HEK293T (cell line): ENCODE measurements at places on chromosomes 3 and 15.

DNA sequence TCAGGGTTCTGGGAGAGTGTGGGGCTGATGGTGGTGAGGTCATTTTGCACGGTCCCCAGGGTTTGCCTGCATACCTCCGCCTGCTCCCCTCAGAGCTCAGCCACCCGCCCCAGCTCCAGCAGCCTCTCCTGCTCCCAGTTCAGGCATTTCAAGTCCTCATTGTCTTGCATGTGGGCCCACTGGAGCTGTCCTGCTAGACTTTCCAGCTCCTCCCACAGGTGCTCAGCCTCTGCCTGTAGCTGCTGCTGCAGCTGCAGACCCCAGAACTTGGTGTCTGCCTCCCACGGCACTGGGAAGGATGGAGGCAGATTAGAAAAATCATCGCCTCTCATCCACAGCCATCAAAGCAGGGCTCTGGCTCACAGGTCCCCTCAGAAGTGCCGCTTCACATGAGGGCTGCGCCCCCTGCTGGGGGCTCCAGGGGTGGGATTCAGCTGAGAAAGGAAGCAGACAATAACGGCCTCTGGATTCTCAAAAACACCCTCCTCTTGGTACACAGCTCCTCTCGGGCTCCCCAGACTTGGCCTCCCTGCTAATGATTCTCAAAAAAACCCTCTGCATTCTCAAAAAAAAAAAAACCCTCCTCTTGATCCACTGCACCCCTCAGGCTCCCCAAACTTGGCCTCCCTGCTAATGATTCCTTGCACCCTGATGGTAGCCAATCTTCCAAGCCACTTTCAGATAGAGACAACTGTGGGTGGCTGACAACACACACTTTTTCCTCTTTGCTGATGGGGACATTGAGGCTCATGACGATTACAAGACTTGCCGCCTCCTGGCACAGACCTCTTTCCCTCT is 89.3 kb upstream of the C2CD4B start:
- peak; percentile 59 for DNase-seq

DNA sequence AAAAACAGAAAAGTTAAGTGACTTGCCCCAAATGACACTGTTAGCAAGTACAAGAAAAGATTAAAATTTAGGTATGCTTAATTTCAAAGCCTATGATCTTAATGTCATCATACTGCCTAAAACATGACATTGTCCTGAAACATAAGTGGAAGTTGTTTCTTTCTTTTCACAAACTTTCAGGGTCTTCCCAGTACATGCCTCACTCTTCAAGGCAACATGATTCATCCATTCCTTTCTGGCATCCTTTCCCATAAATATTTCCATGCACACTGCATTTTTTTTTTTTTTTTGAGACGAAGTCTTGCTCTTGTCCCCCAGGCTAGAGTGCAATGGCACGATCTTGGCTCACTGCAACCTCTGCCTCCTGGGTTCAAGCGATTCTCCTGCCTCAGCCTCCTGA is 42.5 kb upstream of the KPNA4 start:
- DNase-seq, result no peak

- DNase-seq, result no peak
Observed at GRCh38 chr3:134722969-134723368, 72.1 kb upstream of the EPHB1 start.

DNA sequence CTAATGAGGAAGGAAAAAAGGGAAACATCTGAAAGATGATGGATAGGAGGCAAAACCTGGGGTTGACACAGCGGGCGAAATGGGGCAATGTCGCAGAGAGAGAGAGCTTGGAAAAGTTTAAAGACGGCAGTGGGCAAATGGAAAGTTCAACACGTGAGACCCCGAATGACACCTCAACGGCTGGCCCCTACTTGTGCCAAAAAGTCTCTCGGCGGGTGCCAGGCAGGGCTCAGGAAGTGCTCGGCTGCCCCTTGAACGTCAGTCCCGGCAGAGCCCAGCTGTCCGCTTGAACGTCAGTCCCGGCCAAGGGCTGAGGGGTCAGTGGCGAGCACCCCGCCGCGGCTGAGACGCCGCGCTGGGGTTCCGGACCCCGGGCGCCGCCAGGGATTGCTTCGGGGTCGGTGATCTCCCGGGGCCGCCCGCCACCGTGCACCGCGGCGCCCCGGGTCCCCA is 658 bp downstream of the EOGT start:
- peak; percentile 48 for DNase-seq

DNA sequence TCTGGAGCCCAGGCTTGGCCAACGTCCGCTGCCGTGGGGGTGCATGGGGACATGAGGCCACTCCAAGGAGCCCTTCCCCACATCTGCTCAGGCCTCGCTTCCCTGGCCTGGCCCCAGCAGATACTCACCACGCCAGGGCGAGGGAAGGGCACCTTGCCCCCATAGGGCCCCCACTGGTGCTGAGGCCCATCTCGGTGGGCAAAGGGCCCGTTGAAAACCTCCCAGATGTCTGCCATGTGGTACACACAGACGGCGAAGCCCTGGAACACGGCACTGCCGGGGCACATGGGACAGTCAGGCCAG is 4.7 kb downstream of the SEMA3G start:
- no peak for DNase-seq

DNA sequence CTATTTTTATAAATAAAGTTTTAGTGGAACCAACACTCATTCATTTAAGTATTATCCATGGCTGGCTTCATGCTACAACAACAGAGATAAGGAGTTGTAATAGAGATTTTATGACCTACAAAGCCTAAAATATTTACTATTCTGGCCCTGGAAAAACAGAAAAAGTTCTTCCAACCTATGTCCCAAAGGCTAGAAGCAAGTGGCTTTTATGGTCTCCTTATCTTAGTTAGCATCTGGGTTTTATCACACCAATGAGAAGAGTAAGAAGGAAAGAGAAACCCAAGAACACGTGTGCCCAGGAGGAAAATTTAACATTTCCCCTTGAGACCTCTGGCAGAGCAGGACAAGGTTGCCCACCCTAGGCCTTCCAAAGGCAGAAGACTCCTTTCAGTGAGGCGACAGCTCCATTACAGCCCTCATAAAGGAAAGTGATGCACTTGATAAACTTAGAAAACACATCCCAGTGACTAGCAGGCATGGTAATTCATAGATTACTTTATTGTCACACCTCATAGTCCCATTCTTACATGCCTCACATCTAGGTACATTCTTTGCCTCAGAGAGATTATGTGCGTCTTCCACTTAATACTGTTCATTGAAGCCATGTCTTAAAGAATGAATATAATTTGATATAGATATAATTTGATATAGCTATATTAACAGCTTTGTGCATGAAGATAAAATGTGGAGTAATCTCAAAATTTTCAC is 113.2 kb upstream of the ACP3 start:
- no peak for DNase-seq

DNA sequence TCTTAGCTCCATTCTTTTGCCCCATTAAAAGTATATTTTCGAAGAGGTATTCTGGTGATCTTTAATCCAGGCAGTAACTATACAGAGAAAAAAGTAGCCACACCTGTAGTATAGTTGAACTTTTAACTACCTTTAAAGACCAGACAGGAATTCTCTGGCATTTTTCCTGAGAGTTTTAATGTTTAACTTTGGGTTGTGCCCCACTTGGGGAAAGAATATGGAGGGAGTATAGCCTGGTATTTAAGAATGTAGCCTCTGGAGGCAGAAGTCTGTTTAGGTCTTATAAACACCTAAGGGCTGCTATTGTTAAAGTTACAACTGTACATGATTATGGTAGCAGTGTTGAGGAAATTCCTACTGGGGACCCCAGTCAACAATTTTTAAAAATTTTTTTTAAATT is 19.3 kb downstream of the C3orf85 start:
- DNase-seq, result no peak

GRCh38 chr3:30282154-30282696 is 324.2 kb upstream of the TGFBR2 start:
- DNase-seq, result no peak

DNA sequence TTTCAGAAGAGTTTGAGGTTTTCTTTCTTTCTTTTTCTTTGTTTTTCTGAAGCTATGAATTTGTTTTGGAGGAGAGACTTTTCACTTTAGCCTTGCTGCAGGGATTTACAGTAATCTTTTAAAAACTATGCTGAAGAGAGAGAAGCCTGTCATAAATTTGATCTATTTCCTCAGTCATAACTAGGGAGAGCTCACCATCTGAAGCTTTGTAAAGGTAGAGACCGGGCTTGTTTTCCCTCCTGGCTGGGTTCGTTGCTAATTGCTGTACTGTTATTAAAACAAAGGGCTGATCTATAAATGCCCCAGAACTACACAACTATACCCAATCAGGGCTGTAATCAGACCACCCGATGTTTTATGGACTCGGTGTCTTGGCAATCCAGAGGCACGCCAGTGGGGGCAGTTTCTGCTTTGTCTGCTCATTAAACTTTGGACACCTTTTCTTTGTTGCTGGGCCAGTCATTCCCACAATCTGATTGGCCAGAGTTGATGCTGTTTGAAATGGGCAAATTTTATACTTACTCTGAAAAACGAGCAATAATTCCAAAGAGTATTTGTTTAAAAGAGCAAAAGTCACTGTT is 164.3 kb downstream of the CACNA1D start:
- peak; percentile 50 for DNase-seq
